Endodermal cell (in vitro differentiated cells): ENCODE measurements at places on chromosomes 4 and X.
A peak's percentile ranks its signal among the peaks of the same experiment; 100 is the strongest.

DNA sequence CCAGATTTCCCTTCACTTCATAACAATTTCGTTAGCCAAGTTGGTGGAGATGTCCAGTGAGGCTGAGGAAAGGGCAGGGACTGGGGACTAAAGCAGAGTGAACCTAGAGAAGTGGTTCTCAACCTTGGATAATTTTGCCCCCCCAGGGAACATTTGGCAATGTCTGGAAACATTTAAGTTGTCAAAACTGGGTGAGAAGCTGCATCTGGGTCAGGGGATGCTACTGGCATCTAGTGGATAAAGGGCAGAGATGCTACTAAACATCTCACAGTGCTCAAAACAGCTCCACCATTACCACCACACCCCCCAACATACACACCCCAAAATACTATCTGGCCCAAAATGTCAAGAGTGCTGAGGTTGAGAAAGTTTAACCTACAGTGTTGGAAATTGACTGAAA lies 32.0 kb upstream of the FGF16 start:
- no peaks in the 10 kb centered on the region for H3K4me1 ChIP-seq
- H3K27me3 ChIP-seq, result no peaks in the 10 kb centered on the region
- DNase-seq, result peak; percentile 53
- no peaks in the 10 kb centered on the region for H3K36me3 ChIP-seq
- no peak overlapping the region for H3K27ac ChIP-seq

- no peak overlapping the region for H3K4me3 ChIP-seq
- H3K27ac ChIP-seq, result no peak overlapping the region
- DNase-seq, result peak; percentile 74
Measured at GRCh38 chr4:5812506-5813229, 80.2 kb downstream of the CRMP1 start.

GRCh38 chrX:46758956-46759644 lies at the start of gene SLC9A7:
Gene SLC9A7 (minus strand): TSS chrX:46759118. CDS start chrX:46759029, 89 bp downstream.
- H3K27me3 ChIP-seq, result no peaks in the 10 kb centered on the region
- H3K4me1 ChIP-seq, result no peaks in the 10 kb centered on the region
- H3K36me3 ChIP-seq, result no peaks in the 10 kb centered on the region
- DNase-seq, result peak; percentile 96
- no peak within 1 kb of the TSS for H3K27ac ChIP-seq
- peak within 1 kb of the TSS; percentile 88 for H3K4me3 ChIP-seq

GRCh38 chrX:68490644-68491043 lies 8.2 kb upstream of the YIPF6 start:
- peak; percentile 52 for DNase-seq
- no peaks in the 10 kb centered on the region for H3K36me3 ChIP-seq
- H3K27me3 ChIP-seq, result no peaks in the 10 kb centered on the region
- no peaks in the 10 kb centered on the region for H3K4me1 ChIP-seq
- no peak overlapping the region for H3K4me3 ChIP-seq

GRCh38 chrX:100748108-100748507 lies 16.2 kb upstream of the SYTL4 start:
- no peaks in the 10 kb centered on the region for H3K36me3 ChIP-seq
- no peak overlapping the region for H3K4me3 ChIP-seq
- no peak for DNase-seq
- no peaks in the 10 kb centered on the region for H3K4me1 ChIP-seq
- no peak overlapping the region for H3K27ac ChIP-seq

GRCh38 chr4:8084712-8085490 lies 73.7 kb downstream of the ABLIM2 start:
- H3K36me3 ChIP-seq, result no peaks in the 10 kb centered on the region
- no peaks in the 10 kb centered on the region for H3K27me3 ChIP-seq
- no peak overlapping the region for H3K27ac ChIP-seq
- no peaks in the 10 kb centered on the region for H3K4me1 ChIP-seq

- no peaks in the 10 kb centered on the region for H3K27me3 ChIP-seq
- no peaks in the 10 kb centered on the region for H3K36me3 ChIP-seq
- no peaks in the 10 kb centered on the region for H3K4me1 ChIP-seq
- no peak for DNase-seq
- H3K27ac ChIP-seq, result no peak overlapping the region
Measured at GRCh38 chr4:96016634-96017299, 176.9 kb downstream of the PDHA2 start.

GRCh38 chrX:71996136-71996535 lies 85.5 kb downstream of the NHSL2 start:
- H3K27ac ChIP-seq, result no peak overlapping the region
- H3K4me3 ChIP-seq, result no peak overlapping the region
- H3K27me3 ChIP-seq, result no peaks in the 10 kb centered on the region
- no peaks in the 10 kb centered on the region for H3K36me3 ChIP-seq
- H3K4me1 ChIP-seq, result no peaks in the 10 kb centered on the region

DNA sequence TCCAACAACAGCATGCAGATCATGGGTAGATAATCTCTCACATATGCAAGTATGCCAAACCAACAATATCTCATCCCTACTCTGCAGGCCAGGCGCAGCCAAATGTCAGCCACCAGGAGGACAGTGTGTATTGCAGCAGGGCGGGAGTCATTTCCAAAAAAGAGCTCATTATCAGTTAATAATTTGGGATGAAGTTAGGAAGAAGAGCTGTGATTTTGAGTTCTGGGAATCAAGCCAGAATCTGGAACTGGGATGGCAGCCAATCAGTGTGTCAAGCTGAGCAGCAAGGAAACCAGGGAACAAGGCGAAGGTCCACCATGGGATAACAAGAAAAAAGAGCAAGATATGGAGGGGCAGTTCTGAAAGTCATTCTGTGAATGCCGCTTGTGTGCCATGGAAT lies 88.2 kb upstream of the CAMK2D start:
- no peaks in the 10 kb centered on the region for H3K4me1 ChIP-seq
- DNase-seq, result no peak
- H3K27me3 ChIP-seq, result no peaks in the 10 kb centered on the region
- H3K27ac ChIP-seq, result no peak overlapping the region
- no peaks in the 10 kb centered on the region for H3K36me3 ChIP-seq

- H3K27ac ChIP-seq, result no peak overlapping the region
- H3K4me3 ChIP-seq, result no peak overlapping the region
- H3K4me1 ChIP-seq, result no peaks in the 10 kb centered on the region
- H3K27me3 ChIP-seq, result no peaks in the 10 kb centered on the region
Measured at GRCh38 chr4:132227151-132227856, 921.8 kb upstream of the PCDH10 start.

DNA sequence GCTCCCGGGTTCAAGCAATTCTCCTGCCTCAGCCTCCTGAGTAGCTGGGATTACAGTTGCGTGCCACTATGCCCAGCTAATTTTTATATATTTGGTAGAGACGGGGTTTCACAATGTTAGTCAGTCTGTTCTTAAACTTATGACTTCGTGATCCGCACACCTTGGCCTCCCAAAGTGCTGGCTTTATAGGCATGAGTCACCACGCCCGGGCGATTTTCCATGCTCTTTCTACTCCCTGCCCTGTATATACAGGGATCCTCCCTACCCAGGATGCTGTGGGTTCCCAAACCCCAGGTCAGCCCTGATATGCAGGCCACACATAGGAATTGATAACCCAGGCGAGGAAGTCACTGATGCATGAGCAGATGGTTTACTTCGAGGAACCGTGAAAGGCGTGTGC lies 31.4 kb downstream of the SSX5 start:
- H3K4me3 ChIP-seq, result no peak overlapping the region
- H3K36me3 ChIP-seq, result no peaks in the 10 kb centered on the region
- no peaks in the 10 kb centered on the region for H3K27me3 ChIP-seq
- no peak overlapping the region for H3K27ac ChIP-seq

DNA sequence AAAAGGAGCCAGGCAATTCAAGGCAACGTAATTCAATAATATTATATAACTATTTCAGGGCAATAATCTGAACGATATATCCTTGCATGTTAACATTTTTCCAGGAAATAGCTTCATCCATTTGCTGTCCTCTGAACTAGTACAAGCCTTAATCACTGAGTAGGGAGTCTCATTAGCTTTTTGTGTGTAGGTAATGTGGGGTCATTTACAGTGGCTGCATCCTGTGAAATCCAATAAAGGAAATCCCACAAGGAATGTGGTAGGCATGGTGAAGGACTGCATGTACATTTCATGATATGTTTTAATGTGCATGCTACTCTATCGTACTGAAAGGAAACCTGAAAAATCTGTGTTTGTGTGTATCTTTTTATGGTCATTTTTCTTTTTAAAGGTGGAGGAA lies 103.5 kb downstream of the SLC4A4 start:
- no peak overlapping the region for H3K4me3 ChIP-seq
- no peaks in the 10 kb centered on the region for H3K27me3 ChIP-seq
- H3K27ac ChIP-seq, result no peak overlapping the region
- H3K36me3 ChIP-seq, result no peaks in the 10 kb centered on the region
- peaks cover 4% of the 10 kb centered on the region for H3K4me1 ChIP-seq
- DNase-seq, result no peak
